Activated naive CD4-positive, alpha-beta T cell treated with Interleukin-2 at 50 U/mL for 16 hours (primary cell): ENCODE measurements at places on chromosomes 2 and 18.

GRCh38 chr2:168192839-168193616 lies 54.4 kb downstream of the STK39 start:
- peak; percentile 26 for DNase-seq

DNA sequence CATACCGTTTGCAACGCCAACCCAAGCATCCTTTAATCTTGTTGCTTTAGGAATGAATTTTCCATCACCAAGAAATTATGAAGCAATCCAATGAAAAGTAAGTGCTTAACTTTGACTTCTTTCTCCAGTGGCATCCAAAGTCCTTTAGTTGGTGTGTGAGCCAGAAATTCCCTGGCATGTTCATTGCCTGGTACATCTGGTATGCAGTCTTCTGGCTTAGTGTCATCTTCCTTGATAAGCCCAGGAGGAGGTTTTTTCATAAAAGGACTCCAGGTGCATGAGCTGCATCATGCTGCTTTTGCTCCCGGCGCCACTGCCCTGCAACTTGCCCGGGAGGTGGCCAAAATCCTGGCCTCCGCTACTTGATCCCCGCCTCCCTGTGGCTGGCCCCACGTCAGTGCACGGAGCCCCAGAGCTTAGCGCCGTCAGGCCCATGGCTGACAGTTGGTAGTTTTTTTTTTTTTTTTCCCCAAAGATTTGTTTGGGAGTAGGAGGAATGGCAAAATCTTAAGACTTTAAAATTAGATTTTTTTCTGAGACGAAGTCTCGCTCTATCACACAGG lies 58.7 kb downstream of the PUM2 start:
- no peak for DNase-seq

DNA sequence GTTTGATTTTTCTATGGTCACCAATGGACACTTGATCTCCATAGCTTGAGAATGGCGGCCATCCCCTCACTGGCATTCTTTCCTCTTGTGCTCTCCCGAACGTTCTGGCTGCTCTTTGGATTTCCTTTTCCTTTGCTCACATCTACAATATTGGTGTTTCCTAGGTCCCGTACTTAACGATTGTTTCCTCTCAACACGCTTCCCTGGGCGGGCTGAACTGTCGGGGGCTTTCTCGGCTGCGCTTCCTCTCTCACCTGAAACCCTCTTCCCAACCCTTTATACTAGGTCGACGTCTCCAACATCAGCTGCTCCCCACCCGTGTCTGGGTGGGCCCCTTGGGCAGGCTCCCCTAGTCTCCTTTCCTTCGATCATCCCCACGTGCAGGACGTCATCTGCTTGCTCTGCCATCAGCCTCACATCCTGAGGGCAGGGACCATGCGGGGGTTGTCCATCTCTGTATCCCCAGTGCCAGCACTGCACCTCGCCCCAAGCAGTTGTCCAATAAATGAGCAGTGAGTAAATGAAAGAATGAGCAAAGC lies 634 bp upstream of the DIS3L2 start:
- DNase-seq, result no peak

GRCh38 chr2:46179037-46179621 lies 118.1 kb upstream of the EPAS1 start:
- DNase-seq, result peak; percentile 36

DNA sequence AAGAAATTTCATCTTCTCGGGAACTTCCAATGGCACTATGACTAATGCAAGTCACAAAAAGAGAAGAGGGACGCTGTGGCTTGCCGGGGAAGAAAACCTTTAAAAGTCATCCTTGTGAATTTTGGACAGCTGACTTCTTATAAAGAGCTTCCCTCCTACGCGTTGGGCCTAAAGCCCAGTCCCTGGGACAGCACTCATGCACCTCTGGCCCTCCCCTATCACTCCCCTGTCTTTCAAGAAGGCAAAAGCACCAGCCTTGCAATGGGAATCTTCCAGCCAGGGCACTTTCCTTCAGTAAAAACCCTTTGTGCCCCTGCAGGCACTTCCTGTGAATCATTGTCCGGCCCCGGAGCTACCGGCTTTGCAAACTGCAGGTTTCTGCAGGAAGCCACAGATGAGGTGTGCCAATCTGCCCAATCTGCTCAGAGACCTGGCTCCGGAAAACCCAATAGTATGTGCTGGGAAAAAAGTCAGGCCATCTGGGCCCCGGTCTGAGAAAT lies 7.1 kb downstream of the MREG start:
- peak; percentile 43 for DNase-seq

DNA sequence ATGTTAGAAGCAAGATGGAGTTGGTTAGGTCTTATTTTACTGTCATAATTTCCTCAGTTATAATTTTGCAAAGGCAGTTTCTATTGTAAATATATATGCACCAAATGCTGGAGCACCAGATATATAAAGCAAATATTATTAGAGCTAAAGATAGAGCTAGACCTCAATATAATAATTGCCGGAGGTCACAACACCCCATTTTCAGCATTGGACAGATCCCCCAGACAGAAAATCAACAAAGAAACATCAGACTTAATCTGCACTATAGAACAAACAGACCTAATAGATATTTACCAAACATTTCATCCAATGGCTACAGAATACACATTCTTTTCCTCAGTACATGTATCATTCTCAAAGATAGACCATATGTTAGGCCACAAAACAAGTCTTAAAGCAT lies 115.2 kb downstream of the CABYR start:
- no peak for DNase-seq

GRCh38 chr2:63881205-63881604 lies 39.5 kb downstream of the UGP2 start:
- DNase-seq, result no peak

GRCh38 chr18:9951022-9951859 lies 37.4 kb downstream of the VAPA start:
- DNase-seq, result no peak

GRCh38 chr2:53859206-53860181 lies at the start of gene GPR75:
GPR75 (minus strand) TSS chr2:53859967; CDS start chr2:53854756, 5,211 bp downstream.
- DNase-seq, result no peak

DNA sequence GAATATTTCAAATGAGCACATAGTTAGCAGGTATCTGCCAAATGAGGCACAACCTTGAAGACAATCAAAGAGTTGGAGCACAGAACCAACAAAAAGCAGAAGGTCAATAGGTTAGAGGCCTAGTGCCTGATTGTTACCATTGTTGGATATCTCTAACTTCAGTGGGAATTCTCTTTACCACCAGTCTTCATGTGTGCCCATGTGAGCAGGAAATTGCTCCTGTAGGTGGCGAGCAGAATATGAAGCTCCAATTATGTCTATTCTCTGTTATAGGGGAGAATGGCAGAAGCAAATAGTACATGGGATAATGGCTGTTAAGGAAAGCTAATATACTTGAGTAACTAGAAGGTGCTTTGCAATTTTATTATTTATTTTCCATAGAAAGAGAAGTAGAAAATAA lies 14.9 kb upstream of the ZNF385B start:
- DNase-seq, result no peak

DNA sequence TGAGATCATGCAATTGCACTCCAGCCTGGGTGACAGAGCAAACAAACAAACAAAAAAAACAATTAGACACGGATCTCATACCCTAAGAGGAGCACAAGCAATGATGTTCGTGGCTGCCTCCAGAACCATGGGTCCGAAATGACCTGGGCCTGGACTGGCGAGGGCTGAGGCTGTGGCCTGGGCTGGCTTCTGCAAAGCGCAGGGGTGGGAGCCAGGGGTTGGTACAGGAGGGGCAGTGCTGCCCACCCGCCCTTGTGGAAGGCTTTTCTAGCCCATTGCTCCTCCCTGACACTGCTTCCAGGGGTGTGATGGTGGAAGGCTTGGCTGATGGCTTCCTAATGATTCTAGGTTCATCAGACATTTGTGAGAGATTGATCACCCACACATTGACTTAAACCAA lies 167.8 kb downstream of the FHOD3 start:
- no peak for DNase-seq

DNA sequence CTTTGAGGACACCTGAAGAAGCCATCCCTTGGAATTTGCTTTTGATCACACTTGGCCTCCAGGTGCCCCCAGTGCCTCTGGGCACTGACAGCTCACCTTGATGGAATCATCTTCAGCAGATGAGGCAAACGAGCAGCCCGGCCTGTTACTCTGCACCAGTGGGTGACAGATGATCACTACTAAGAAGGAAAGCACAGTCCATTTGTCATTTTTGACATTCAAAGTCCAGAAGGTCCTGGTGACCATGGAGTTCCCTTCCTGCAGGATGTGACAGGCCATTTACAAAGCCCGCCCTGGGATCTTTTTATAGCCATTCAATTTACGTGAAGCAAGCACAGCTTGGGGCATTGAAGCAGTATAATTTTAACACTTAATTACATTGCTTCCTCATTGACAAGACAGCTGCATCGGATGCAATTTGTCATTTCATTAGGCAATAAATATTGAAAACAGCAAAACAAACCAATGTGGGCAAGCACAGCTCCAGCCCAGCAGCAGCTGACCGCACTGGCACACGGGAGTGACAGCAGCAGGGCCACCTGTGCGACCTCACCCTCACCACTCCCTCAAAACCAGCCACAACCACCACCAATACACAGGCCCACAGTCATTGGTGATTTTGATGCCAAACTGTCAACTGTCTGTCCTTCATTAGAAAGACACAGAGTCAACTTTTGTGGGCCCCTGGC lies 76.0 kb upstream of the SLC66A3 start:
- no peak for DNase-seq

GRCh38 chr18:68436485-68436884 lies 278.4 kb downstream of the TMX3 start:
- no peak for DNase-seq
